CD4-positive, alpha-beta T cell treated with Interleukin-12 subunit alpha and Interleukin-12 subunit beta, for 1 hour (primary cell): ENCODE measurements at places on chromosomes 7 and 10.
A peak's percentile ranks its signal among the peaks of the same experiment; 100 is the strongest.

DNA sequence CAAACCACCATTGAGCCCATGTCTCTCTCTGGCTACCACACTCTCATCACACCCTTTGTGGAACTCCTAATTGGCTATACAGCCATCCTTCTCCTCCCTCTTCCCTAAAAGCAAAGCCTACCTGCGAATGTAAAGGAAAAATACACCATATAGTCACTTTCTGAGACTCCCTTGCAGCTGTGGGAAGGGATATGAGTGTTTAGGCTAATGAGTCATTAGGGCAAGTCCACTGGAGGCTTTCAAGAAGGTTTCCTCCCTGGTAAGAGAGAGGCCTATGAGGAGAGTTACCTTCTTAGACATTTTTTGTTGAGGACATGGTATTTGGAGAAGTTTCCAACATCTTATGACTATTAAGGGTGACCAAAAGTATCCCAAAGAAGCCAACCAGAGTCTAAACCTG is 4.1 kb upstream of the TMEM243 start:
- DNase-seq: no peak

- peak; percentile 24 for DNase-seq
These were observed 41.8 kb upstream of the LRRC18 start for GRCh38 chr10:48981310-48981907.

GRCh38 chr10:14712991-14713424 is 61.7 kb downstream of the FAM107B start:
- DNase-seq: no peak

DNA sequence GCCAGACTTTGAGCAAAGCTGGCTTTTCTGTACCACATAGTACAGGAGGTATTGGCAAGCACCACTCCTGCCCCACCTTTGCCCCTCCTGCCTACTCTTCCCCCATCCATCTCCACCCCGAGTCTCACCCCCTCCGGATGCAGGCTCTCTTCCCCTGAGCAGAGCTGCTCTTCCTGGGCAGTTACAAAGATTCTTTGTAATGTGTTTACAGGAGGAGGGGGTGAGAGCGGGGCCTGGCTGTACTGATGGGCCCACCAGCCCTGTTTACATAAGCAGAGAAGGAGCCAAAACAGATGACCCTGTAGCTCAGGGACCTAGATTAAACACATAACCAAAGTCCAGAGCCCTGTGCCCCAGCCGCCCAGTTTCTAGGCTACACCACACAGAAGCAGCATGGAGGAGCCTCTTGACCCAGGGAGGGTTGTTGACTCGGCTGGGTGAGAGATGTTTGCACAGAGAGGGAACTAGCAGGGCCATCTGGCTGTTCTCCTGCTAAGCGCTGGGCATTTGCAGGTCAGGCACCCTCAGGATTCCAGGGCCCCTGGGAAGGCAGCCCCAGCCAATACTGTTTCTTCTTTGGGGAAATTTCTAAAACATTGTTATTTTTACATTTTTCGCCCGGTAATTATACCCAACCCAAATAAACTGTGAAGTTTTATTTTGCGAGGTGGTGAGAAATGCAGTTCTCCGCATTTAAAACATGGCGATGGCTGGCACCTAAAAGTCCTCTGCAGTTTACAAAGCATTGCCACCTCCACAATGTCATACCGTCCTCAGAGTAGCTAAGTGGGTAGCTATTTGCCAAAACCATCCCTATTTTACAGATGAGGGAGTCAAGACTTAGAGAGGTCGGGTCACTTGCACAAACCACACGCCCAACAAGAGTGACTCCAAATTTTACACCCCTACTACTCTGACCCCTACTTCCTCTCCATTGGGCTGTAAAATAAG is 11.4 kb upstream of the ZKSCAN1 start:
- no peak for DNase-seq

DNA sequence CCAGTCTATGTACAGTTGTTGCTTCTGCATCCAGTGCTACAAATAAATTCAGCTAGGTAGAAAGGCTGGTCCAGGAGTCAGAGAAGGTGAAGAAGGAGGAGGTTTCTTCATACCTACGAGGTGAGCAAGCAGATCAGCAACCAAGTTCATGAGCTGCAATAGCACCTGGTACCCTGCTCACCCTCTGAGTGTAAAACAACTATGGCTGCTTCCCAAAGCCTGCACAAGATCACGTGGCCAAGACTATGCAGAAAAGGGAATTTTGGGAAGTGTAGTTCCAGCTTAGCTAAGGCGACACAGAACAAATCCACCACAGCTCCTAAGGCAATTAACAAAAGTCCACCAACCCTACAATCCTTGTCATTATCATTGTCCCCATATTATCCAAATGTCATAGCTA is 95.9 kb upstream of the AUTS2 start:
- no peak for DNase-seq

GRCh38 chr7:40105879-40106473 is 28.4 kb downstream of the MPLKIP start:
- DNase-seq: no peak

GRCh38 chr10:16384021-16384420 is 52.8 kb upstream of the PTER start:
- DNase-seq: no peak

GRCh38 chr10:77361831-77362230 is 275.8 kb downstream of the KCNMA1 start:
- no peak for DNase-seq

DNA sequence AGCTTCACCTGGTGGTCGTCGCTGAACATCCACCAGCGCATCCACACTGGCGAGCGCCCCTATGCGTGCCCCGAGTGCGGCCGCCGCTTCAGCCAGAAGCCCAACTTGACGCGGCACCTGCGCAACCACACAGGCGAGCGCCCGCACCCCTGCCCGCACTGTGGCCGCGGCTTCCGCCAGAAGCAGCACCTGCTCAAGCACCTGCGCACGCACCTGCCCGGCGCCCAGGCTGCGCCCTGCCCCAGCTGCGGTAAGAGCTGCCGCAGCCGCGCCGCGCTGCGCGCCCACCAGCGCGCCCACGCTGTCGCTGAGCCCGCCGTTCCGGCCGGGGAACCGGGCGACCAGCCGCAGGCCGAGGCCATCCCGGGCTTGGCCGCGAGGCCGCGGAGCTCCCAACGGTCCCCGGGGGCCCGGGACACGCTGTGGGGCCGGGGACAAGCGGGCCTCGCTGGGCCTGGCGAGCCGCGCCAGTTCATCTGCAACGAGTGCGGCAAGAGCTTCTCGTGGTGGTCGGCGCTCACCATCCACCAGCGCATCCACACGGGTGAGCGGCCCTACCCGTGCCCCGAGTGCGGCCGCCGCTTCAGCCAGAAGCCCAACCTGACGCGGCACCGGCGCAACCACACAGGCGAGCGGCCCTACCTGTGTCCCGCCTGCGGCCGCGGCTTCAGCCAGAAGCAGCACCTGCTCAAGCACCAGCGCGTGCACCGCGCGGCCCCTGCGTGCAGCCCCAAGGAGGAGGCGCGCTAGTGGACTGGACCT is 18.4 kb downstream of the ZNF775 start:
- DNase-seq: no peak

DNA sequence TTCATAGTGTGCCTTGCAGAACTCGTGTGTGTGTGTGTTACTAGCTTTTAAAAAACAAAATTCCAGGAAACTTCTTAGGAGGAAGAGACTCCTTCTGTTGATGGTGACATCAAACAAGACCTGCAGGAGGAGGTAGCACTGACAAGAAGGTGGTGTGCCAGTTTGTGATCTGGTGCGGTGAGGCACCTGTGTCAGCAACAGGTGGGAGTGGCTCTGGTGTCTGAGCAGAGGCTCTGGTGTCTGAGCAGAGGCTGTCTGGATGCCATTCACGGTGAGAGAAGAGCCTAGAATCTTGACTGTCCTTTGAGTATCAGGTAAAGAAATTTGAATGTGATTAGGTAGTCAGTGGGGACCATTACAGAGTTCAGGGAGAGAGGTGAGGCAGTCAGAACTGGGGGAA is 122.8 kb downstream of the INPP5A start:
- DNase-seq: no peak

DNA sequence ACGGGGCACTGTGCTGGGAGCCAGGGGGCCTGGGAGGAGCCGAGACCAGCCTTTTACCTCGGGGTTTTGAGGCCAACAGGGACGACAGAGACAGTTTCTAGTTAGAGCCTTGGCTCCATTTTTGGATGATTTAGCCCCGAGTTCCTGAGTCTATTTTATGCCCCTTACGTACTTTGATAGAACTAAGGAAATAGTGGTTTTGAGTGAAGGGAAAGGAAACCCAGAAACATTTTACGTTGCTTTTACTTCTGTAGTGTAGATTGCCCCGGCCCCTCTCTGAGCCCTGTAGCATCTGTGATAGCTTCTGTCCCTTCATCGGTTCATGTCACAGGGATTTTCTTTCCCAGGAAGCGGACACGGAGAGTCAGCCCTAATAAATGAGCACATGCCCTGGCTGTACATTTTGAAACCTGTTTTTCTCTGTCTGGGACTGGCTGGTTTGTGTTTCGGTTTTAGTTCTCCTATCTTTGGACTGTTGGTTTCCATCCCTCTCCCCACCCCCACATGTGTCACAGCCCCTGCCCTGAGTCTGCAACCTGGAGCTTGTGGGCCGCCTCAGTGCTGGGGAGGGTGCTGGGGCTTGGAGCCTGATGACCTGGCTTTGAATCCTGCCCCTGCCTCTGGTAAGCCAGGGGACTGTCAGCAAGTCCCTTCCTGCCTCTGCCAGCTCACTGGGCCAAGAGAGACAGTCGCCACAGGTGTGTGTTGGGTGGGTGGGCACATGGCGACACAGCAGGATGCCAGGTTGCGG is 6.9 kb upstream of the ORAI2 start:
- peak; percentile 79 for DNase-seq
